Vein endothelial cell (primary cell): ENCODE measurements at places on chromosomes 11 and 22. TPM values are rescaled to one million over a fixed set of nuclear protein-coding genes. Genes with fewer than 3 reads are reported as not detected.

CCDC73 gene
- total RNA-seq = not detected in 2 replicates

PGA5 gene
- total RNA-seq = not detected in 2 replicates

SCGB1A1 gene
- not detected in 2 replicates for total RNA-seq

MYBPC3 gene
- total RNA-seq = not detected in 2 replicates

PNPLA5 gene
- not detected in 2 replicates for total RNA-seq

MMP20 gene
- not detected in 2 replicates for total RNA-seq

CBX7 gene
- total RNA-seq = 3.4 and 4.2 TPM in 2 replicates

ETS1 gene
- total RNA-seq = 152 and 164 TPM in 2 replicates

SLC22A8 gene
- total RNA-seq = not detected in 2 replicates

FREY1 gene
- total RNA-seq = 2.6 and 3.5 TPM in 2 replicates

DCDC1 gene
- total RNA-seq = under 0.01 TPM in 2 replicates

TBX10 gene
- not detected in 2 replicates for total RNA-seq

CCDC89 gene
- not detected in 2 replicates for total RNA-seq

C11orf98 gene
- total RNA-seq = 35.9 and 43.4 TPM in 2 replicates

SLC35C1 gene
- total RNA-seq = 10.1 and 13.0 TPM in 2 replicates

OR5B12 gene
- not detected in 2 replicates for total RNA-seq

IL10RA gene
- total RNA-seq = 0.10 TPM in 1 of 2 replicates, not detected in the other
